ENCODE measurements at places on chromosomes 6 and 20. TPM values are rescaled to one million over a fixed set of nuclear protein-coding genes. Genes with fewer than 3 reads are reported as not detected.
A peak's percentile ranks its signal among the peaks of the same experiment; 100 is the strongest.

GABRR1 gene
- total RNA-seq = not detected

GRCh38 chr20:61974357-61974665 is 91.4 kb downstream of the TAF4 start:
- DNase-seq = no peak

DNA sequence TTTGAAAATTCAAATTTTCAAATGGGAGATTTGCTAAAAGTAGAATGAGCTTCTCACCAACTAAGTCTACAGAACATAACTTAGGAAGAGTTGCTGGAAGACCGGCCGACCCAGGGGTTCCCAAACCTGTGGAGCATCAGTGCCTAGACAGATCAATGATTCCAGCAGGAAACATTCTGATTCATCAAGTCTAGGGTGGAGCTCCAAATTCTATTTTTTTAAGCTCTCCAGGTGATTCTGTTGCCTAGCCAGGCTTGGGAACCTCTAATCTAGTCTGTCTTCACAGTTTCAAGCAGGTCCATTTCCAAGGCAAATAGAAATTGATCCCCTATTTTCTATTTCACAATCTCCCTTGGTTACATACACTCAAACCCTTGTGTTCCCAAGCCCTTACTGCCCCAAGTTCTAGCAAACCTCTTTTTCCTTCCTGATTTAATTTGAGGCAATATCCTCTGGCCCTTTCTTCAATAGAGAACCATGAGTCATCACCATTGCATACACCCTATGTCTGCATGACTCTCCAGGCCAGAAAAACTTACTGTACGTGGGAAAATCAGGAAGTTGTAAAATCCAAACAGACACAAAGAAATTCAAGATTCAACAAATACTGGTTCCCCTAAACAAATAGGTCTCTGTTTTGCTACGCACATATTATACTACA is 8.9 kb downstream of the ATXN1 start:
- DNase-seq = peak; percentile 17

SLC35B3 gene
- 5.2 TPM for total RNA-seq

DNA sequence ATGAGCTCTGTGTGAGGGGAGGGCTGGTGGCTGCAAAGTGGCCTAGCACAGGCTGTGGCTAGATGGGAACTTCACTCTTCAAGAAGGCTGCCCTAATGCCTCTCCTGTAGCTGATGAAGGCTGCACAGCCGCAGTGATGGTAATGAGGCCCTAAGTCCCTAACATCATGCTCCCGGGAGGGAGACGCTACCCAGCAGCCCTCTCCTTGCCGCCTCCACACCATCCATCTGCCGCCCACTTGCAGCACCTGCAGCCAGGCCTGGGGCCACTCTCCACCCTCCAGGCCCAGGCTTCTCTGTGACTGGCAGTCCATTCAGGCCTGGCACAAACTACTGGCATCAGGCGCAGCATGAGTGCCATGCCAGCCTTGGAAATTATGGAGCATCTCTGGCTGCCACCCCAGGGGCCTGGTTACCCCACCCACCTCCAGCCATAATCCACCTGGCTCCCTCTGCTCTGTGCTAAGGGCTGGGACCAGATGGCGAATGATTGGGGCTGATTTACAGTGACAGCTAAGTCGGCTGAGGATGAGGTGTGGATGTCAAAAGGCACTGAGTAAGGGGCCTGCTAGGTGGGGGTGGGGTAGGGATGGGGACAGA is 284.2 kb downstream of the LRFN2 start:
- no peak for DNase-seq

GRCh38 chr20:33309631-33310030 is 26.6 kb downstream of the BPIFB1 start:
- no peak for DNase-seq

- no peak for DNase-seq
These were observed 47.0 kb downstream of the ZDHHC14 start for GRCh38 chr6:157427969-157428368.

SIRPB1 gene
- not detected for total RNA-seq

TXLNB gene
- not detected for total RNA-seq

GRCh38 chr6:41021832-41022231 is 17.2 kb downstream of the UNC5CL start:
- DNase-seq = no peak

GRCh38 chr20:32216179-32217142 is 8.8 kb downstream of the POFUT1 start:
- no peak for DNase-seq

FABP7 gene
- total RNA-seq = not detected

DNA sequence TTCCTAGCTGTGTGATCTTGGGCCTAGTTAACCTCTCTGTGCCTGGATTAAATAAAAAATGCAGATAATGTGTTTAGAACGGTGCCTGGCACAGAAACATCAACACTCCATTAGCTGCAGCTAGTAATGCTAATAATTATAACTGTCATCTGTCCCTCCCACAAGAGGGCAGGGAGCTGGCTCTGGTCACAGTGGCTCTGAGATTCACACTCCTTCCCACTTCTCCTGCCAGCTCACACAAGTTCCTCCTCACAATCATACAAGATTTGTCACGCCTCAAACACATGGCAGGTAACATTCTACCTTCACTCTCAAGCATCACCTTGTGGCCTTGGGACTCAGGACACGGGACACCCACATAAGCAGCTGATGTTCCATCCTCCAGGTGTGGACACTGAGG is 2.4 kb downstream of the ADA start:
- no peak for DNase-seq

GRCh38 chr6:158816803-158817727 is 2.1 kb downstream of the EZR start:
- peak; percentile 29 for DNase-seq

TFAP2D gene
- not detected for total RNA-seq

DNA sequence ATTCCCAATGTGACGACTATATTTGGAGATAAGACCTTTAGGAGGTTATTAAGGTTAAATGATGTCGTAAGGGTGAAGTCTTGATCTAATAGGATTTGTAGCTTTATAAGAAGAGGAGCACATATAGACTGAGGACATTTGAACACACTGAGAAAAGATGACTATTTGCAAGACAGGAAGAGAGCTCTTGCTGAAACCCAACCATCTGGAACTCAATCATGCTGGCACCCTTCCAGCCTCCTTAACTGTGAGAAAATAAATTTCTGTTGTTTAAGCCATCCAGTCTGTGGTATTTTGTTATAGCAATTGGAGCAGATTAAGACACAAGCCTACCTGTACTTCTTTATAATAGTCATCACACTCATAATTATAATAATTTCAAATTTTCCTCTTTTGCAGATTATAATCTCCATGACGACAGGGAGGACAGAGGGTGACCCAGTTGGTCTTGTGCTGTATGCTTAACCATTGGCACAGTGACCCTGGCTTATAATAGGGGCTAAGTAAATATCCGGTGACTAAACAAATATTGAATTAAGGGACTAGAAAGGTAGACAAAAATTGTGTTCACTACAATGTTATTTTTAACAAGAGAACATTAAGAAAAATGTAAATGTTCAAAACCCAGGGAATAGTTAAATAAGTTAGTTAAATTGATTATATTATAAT is 206.4 kb upstream of the HDDC2 start:
- DNase-seq = no peak

UNC5CL gene
- not detected for total RNA-seq

GRCh38 chr6:31663961-31664789 is 622 bp downstream of the GPANK1 start:
- peak; percentile 70 for DNase-seq

GRCh38 chr6:168834801-168835200 is 393.8 kb downstream of the SMOC2 start:
- DNase-seq = no peak

DNA sequence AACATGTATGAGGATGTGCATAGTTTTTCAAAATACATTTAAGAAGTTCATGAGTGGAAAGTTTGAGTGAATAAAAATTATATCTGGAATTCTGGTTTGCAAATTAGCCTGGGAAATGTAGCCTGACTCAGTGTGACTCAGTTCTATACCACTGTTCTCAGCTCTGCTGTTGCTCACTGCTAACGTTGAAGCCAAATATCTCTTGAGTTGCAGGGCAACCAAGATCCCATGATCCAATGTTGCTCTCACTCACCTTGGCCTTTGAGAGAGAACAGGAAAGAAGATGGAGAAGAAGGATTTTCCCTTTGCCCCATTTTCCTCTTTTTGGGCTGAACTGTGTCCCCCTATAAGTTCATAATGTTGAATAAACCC is 28.9 kb downstream of the PSMB9 start:
- peak; percentile 76 for DNase-seq

DNA sequence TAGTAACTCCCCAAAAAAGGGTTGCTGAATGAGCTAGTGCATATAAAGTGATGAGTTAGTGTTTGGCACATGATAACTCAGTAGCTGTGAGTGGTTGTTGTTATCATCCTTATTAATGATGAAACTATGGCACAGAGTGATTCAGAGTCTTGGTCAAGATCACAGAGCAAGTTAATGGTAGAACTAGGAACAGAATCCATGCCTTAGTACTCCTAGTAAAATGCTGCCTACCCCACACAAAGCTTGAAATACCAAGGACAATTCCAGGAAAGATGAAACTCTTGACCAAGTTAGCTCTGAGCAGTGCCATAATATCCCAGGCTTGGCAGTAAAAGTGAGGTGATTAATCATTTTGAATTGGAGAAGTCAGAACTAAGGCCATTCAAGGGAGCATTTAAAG is 109.1 kb upstream of the ENPP5 start:
- no peak for DNase-seq

DNA sequence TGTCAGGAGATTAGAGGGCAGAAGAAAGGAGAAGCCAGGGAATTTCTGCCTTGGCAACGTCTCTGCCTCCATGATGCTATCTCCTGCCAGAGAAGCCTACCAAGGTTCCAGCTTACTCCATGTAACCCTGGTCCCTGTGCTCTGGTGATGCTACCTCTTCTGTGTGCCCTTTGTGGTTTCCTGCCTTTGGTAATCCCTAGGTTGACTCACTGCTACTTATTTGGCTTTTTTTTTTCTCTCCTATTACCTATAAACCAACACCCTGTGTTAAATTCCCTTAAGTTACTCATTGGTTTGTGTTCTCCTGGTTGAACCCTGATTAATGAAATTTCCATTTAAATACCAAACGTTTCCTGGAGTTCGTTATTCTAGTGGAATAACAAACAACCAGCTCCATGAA is 527.8 kb upstream of the FLRT3 start:
- peak; percentile 11 for DNase-seq

DNA sequence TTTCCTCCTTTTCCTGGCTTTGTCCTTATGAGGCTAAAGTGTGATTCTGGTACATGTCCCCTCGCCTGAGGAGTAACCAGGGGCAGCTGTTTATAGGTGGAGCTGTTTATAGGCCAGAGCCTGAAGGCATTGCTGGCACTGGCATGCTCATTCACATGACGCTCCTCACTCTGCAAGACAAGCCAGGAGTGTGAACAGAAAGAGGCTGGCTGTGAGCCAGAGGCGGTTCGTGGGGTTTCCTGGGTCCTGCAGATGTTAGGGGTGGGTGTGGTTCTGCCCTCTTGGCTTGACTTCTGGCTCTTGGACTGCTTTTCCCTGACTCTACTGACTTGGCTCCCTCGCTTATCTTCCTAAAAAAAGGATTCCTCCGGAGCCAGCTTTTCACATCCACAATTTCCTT is 12.8 kb upstream of the MDFI start:
- peak; percentile 79 for DNase-seq

- DNase-seq = no peak
These were observed 215.1 kb downstream of the ZMYND8 start for GRCh38 chr20:47141350-47141921.

DNA sequence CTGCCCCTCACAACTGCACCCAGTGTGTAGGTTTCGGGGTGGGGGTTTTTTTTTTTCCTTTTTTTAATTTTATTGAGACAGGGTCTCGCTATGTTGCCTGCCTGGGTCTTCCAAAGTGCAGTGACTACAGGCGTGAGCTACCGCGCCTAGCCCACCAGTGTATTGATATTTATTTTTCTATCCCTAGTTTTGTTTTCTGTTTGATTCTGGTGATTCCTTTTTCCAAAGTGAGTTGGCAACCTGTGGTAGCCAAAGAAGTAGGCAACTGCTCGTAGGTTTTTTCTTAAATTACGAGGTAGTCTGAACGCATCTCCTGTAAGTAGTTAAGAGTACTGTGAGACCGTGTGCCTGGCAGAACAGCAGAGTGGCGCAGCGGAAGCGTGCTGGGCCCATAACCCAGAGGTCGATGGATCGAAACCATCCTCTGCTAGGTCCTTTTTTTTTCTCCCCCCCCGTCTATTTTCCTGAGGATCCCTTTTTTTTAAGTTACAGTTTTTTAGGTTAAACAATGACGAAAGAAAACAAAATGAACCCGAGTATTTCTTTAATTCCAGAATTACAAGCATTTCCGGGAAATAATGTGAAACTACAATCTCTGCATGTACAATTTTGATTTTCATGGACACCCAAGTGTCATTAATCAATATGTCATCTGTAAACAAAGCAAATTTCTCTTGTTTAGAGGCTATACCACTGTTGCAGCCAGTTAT is 78.7 kb upstream of the BTN3A2 start:
- no peak for DNase-seq

DNA sequence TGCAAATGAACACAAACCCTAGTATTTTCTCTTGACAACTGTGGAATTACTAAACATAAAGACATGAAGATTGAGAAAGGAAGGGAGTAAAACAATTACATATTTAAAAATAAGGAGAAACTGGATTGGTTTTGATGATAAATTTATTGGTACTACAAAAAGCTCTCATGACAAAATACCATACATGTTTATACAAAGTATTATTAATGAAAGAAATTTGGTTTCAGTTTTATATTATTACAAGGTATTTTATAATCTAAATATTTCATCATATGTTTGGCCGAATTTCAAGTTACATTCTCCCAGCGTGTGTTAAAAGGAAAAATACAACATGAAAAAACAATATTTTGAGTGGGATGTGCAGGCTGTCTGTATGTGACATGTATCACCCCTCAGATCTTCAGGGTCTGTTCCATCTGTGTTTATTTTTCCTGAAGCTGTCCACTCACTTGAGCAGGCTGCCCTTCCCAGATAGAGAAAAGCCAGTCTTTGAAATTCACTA is 568.4 kb downstream of the NKAIN2 start:
- DNase-seq = no peak

- DNase-seq = no peak
These were observed 47.5 kb upstream of the NAA20 start for GRCh38 chr20:19969507-19970255.

GRCh38 chr6:167550941-167551627 is 226.2 kb downstream of the TTLL2 start:
- peak; percentile 70 for DNase-seq

GRCh38 chr6:97401533-97401932 is 118.5 kb upstream of the MMS22L start:
- DNase-seq = no peak

- DNase-seq = no peak
These were observed 171.4 kb downstream of the COL9A1 start for GRCh38 chr6:70131528-70131927.

LCA5 gene
- 3.2 TPM for total RNA-seq

- no peak for DNase-seq
These were observed 61.0 kb upstream of the VSTM2L start for GRCh38 chr20:37841971-37842370.

DNA sequence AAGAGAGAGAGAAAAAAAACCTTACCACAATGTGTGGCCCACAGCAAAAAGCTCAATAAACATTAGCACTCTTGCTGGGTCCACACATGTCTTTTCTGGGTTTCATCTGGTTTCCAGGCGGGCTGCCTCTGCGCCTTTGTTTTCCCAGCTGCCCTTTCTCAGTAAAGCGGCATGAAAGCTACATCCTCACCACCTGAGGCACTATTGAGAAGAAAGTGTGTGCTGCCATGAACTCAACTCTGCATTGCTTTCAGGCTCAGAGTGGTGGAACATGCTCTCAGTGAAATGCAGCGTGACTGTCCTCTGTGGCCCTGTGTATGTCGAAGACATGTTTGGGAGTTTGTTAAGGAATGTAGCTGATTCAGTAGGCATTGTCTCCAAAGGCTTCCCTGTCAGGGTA is 102.3 kb downstream of the LYRM2 start:
- DNase-seq = no peak
